ENCODE measurements at places on chromosomes 3 and 15.

GRCh38 chr15:31587583-31587982 is 260.9 kb downstream of the KLF13 start:
- DNase-seq, result no peak

DNA sequence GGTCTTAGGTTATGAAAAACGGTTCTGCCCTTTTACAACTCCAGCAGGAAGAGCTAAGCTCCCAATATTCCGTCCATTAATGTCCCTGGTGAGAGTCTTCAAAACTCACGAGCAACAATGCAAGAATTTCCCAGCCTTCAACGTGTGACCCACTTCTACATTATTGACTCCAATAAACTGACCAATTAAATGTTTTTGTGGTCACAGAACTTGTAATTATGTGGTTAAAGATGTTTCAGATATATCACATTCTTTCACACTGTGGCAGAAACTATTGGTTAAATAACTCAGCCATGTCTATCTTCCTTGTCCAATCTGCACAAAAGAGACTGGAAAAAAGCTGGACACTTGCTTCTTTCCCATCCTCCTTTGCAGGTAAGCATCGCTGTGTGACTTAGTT is 286.6 kb upstream of the ADAMTS9 start:
- no peak for DNase-seq

GRCh38 chr15:66574596-66574950 is 8.8 kb upstream of the LCTL start:
- no peak for DNase-seq

GRCh38 chr3:187918081-187918644 is 172.9 kb upstream of the BCL6 start:
- no peak for DNase-seq

GRCh38 chr3:32310918-32311839 is 72.7 kb downstream of the CMTM8 start:
- no peak for DNase-seq

DNA sequence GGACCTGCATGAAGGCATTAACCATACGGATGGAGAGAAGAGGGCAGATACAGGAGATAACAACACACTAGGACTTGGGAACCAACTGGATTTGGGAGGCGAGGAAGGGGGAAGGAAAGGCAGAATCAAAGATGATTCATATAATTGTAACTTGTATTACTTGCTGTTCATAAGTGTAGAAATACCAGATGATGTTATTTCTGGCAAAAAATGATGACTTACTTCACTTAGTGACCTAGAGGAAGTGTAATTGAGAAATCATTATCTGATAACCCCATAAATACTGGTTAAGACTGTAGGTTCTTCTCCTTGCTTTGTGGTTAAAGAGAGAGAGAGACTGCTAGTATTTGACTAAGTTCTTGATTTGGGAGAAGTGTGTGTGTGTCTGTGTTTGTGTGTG is 50.5 kb upstream of the GK5 start:
- DNase-seq, result no peak

GRCh38 chr3:64443546-64444381 is 218.5 kb upstream of the PRICKLE2 start:
- DNase-seq, result no peak

DNA sequence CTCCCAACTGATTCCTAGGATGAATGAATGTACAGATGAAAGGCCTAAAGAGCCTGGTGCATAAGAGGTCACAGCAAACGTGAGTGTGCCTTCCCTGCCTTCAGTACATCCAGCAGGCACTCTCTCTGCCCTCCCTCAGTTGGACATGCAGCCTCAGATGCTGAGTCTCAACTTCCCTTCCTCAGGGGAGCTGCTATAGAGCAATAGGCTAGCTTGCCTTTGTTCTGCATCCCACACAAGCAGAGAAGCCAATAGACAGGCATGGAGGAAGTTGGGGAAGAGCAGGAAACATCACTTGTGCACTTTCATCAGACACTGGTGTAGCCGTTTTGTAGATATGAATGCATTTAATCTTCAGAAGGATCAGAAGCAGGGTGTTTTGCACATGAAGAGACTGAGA is 147.5 kb upstream of the THBS1 start:
- DNase-seq, result no peak

DNA sequence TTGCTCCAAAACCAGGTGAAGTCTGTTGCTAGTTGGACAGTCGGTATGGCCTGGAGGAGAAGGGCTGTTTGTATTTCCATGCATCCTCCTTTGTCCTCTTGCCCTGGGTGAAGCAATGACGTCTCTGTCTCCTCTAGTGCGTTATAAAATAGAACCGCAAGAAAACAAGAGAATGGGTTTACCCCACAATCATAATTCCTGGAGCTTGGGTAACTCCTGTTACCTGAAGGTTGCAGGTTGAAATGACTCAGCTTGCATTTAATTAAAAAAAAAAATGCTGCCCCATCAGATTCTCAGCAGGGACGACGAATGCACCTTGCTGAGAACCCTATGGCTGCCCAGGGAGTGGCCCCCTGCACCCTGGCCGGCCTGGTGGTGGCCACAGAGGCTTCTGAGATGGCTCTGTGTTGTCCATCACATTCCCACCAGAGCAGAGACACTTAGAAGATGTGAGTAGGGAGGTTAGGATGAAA is 228.2 kb upstream of the BHLHE40 start:
- no peak for DNase-seq

DNA sequence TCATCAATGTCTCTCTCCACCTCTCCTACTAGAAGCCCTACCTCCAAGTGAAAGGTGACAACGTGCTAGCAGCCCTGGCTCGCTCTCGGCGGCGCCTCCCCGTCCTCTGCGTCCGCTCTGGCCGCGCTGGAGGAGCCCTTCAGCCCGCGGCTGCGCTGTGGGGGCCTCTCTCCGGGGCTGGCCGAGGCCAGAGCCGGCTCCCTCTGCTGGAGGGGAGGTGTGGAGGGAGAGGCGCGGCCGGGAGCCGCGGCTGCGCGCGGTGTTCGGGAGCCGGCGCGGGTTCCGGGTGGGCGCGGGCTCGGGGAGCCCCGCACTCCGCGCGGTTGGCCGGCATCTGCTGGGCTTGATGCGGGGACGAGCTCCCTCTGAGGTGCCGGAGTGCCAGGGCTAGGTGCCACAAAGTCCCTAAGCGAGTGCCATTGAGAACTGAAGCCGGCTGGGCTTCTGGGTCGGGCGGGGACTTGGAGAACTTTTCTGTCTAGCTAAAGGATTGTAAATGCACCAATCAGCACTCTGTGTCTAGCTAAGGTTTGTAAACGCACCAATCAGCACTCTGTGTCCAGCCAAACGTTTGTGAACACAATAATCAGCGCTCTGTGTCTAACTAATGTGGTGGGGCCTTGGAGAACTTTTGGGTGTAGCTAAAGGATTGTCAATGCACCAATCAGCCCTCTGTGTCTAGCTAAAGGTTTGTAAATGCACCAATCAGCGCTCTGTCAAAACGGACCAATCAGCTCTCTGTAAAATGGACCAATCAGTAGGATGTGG is 84.8 kb upstream of the ARRDC4 start:
- DNase-seq, result no peak

DNA sequence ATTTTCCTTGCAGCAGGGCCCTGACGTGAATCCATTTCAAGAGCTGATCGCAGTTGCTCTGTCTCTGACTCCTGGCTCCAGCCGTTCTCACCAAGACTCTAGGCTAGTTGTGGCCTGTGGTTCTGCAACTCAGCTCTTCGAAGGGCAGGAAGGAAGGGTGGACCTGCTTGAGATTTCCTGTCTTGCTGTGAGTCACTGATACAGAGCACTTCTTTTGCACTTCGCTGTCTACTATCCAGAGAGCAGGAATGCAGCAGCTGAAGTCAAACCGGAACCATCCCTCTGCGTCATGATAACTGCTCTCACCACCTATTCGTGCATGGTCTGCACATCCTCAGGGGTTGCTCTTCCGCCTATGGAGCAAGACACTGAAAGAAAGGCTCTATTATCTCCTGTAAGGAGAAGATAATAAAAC is 59.7 kb downstream of the RAP2B start:
- peak; percentile 44 for DNase-seq

- DNase-seq, result no peak
Observed at GRCh38 chr3:143529798-143530197, 318.5 kb downstream of the SLC9A9 start.

GRCh38 chr15:39461536-39462130 is 119.2 kb upstream of the THBS1 start:
- DNase-seq, result no peak

GRCh38 chr3:106241593-106241992 is 372.8 kb upstream of the CBLB start:
- DNase-seq, result no peak

- no peak for DNase-seq
Observed at GRCh38 chr15:81544385-81544784, 170.4 kb upstream of the TMC3 start.

- DNase-seq, result no peak
Observed at GRCh38 chr3:13231781-13232666, 158.8 kb upstream of the IQSEC1 start.

DNA sequence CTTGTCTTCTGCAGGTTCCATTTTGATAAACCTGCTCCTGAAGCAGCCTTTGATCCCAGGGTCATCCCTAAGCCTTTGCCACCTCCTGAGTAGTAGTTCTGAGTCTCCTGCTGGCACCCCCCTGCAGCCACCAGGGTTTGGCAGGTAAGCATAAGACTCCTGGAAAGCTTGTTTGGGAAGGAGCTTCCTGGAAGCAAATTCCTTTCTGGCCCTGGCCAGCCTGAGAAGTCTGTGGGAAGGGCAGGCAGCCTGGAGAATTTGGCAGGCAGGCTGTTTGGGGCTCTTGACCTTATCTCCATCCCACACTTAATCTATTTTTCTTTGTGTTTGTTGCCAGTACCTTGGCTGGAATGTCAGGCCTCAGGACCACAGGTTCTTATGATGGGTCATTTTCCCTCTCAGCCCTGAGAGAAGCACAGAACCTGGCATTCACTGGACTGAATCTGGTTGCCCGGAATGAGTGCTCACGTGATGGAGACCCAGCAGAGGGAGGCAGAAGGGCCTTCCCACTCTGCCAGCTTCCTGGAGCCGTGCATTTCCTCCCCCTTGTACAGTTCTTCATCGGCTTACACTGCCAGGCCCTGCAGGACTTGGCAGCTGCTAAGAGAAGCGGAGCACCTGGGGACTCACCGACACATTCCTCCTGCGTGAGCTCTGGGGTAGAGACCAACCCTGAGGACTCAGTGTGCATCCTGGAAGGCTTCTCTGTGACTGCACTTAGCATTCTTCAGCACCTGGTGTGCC is 13.4 kb downstream of the ATRIP start:
- no peak for DNase-seq

- DNase-seq, result no peak
Observed at GRCh38 chr15:84955089-84955848, 26.4 kb upstream of the PDE8A start.

DNA sequence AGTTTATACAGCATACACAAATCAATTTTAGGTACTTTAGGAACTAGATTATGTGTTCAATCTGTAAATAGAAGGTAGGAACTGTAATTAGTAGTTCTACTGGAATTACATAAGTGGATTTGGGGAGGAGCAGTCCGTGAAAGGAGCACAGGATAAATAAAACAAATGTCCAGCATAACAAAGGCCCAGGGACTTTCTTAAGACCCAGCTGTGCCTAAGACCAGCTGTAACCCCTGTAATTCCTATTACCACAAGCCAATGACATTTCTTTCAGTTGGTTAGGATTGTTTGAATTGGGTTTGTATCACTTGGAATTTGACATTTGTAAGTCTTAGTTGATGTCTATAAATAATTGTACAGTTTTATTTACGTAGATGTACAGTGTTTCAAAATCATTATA is 4.8 kb upstream of the ZBTB20 start:
- DNase-seq, result no peak

DNA sequence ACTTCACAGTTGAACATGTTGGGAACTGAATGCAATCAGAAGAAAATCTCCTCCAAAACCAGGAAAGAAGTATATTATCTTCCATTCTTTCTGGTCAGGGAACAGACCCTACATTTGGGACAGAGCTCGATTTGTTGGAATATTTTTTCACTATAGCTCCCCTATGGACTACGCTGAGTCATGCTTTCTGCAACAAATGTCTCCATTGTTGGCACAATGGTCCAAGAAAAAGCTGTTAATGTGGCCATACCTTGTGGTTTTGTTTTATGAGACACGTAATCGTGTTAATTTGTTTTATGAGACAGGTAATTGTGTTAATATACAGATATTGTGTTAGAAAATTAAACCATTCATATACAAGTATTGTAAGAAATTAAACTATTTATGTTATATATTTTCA is 101.4 kb downstream of the TGFBR2 start:
- no peak for DNase-seq

GRCh38 chr15:49934487-49934886 is 184.5 kb downstream of the ATP8B4 start:
- DNase-seq, result no peak

- DNase-seq, result no peak
Observed at GRCh38 chr3:33125840-33126239, 12.0 kb downstream of the CRTAP start.

DNA sequence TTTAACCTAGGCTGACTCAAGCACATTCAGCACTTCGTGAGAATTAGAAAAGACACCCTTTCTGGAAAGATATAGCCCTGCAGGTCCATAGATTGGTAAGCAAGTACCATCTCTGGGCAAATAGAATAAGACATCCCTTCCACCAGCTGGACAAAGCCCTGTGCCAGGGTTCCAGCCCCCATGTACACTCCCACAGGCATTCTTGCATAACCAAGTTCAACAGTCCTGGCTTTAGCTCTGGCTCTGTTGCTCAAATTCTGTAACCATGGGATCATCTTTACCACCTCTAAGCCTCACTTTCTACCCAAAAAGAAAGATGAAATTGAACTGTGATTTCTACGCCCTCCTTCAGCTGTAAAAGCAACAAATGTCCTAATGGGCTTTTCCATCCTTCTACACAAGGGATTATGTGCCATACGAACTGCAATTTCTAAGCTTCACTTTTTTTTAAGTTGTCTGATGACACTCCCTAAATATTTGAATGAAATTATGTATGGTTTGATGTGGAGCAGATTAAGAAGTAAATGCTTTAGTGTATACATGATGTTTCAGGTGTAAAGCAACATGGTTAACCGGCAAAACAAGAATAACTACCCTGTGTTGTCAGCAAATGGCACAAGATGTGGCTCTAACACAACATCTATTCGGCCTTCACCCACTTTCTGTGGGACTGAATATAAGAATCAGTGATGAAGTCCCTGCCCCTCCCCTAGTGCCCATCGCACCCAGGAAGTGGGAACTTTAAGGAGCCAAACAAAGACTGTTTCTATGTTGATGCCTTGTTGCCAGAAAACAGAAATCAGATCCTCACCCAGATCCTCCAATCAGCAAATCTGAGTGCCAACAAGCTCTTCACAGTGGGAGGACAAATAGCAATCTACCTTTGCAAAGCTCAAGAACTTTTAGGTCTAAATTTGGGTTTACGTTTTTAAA is 165.7 kb downstream of the P3H2 start:
- DNase-seq, result no peak

DNA sequence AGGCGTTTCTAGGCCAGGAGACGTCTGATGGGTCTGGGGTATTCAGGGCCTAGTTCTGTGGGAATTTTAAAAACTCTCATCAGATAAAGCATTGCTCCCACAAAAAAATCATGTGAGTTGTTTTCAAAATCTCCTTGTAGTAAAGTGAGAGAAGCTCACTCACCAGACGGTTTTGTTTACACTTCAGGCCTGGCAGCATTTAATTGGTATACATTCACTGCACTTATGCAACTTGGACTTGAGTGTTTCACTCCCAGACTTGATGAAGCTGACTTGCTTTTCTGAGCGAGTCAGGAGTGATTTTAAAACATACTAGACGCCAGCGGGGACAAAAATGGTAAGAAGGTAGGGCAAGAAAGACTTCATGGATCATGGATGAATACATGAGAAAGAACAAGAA is 75.2 kb downstream of the SLCO3A1 start:
- no peak for DNase-seq
